ENCODE measurements at places on chromosomes 2 and 18. TPM values are rescaled to one million over a fixed set of nuclear protein-coding genes. Genes with fewer than 3 reads are reported as not detected.

Gene ST6GAL2
- 0.46 TPM for total RNA-seq

Gene C2orf78
- not detected for total RNA-seq

Gene FAM110C
- total RNA-seq, result 6.9 TPM

- H3K4me1 ChIP-seq, result no peaks in the 10 kb centered on the region
- H3K36me3 ChIP-seq, result no peaks in the 10 kb centered on the region
- no peak overlapping the region for H3K4me3 ChIP-seq
- no peaks in the 10 kb centered on the region for H3K27me3 ChIP-seq
- H3K27ac ChIP-seq, result no peak overlapping the region
Observed at GRCh38 chr2:210267698-210268097, 42.5 kb upstream of the ACADL start.

Gene SOCS6
- 6.7 TPM for total RNA-seq

GRCh38 chr2:23801396-23801795 is 125.5 kb downstream of the ATAD2B start:
- DNase-seq, result no peak
- no peaks in the 10 kb centered on the region for H3K27me3 ChIP-seq
- H3K4me1 ChIP-seq, result peaks cover 4% of the 10 kb centered on the region
- H3K36me3 ChIP-seq, result no peaks in the 10 kb centered on the region
- H3K27ac ChIP-seq, result no peak overlapping the region

DNA sequence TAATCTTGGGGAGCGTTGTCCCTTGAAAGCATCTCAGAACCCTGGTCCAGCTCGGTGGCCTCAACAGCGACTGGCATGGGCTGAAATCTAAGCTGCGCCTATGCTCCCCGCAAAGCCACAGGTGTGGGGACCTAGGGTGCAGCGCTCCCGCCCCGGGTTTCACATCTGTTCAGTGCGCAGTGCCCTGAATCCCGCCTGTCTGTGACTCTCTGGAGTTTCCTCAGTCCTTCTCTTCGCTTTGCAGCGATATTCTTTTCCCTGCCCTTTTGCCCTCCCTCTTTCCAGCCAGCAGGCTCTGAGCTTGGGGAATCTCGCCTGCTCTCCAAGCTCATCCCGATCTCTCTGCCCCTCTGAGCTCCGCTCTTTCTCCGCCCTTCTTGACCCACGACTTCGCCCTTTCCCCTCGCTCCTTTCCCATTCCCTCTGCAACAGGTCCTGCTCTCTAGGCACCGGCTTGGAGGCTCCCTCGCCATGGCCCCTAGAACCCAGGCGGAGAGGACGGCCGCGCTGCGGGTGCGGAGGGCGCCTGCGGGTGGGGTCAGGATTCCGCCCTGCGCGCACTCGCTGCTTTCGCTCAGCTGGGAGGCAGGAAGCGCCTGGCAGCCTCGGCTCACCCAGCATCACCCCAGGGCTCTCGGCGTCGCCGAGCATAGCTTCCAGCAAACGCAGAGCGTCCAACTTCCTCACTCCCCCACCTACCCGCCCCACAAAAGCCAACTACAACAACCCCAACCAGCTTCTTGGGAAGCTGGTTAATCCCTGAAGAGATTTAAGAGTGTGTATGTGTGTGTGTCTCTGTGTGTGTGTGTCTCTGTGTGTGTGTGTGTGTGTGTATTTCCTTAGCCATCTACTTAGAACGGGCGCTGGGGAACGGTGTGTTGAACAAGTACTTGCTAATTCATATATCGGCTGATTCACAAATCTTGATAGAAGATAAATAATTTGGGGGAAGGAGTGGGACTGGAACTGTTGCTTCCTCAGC is 1.1 kb downstream of the GRP start:
- H3K36me3 ChIP-seq, result no peaks in the 10 kb centered on the region
- H3K4me3 ChIP-seq, result no peak overlapping the region
- no peaks in the 10 kb centered on the region for H3K27me3 ChIP-seq
- no peaks in the 10 kb centered on the region for H3K4me1 ChIP-seq

DNA sequence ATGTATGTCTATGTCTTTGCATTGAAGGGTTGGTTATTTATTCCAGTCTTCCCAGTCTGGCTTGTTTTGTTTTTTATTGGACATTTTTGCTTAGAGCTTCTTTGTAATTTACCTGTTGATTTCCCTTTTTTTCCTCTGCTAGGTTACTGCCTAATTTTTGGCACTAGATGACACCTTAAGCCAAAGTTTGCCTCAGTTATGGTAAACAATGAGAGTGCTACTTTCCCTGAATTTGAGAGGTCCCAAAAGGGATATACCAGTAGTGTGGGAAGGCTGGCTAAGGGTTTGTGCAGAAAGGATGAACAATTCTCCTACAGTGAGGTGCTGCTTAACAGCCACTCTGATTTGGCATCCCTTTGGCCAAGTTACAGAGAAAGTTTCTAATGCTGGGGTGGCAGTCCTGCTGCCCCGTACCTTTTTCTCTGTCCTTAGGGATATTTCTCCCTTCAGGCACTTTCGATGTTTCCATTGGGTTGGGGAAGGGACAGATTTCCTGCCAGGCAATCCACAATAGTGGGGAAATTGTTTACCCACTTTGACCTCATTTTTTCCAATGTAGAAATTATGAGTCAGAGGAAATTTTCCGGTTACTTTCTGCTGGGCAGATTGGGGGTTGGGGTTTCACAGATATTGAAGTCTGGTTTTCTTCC is 354.9 kb downstream of the PTPRM start:
- no peak overlapping the region for H3K4me3 ChIP-seq
- peaks cover 17% of the 10 kb centered on the region for H3K4me1 ChIP-seq
- H3K27ac ChIP-seq, result no peak overlapping the region
- DNase-seq, result no peak
- no peaks in the 10 kb centered on the region for H3K27me3 ChIP-seq

GRCh38 chr2:222315443-222316121 is 16.8 kb upstream of the PAX3 start:
- no peak for DNase-seq
- H3K27ac ChIP-seq, result no peak overlapping the region
- H3K27me3 ChIP-seq, result peaks cover 3% of the 10 kb centered on the region
- no peak overlapping the region for H3K4me3 ChIP-seq
- no peaks in the 10 kb centered on the region for H3K36me3 ChIP-seq
- H3K4me1 ChIP-seq, result peaks cover 5% of the 10 kb centered on the region

Gene TGOLN2
- 44.0 TPM for total RNA-seq

Gene TNFAIP6
- total RNA-seq, result not detected

Gene SLC19A3
- 1.0 TPM for total RNA-seq

DNA sequence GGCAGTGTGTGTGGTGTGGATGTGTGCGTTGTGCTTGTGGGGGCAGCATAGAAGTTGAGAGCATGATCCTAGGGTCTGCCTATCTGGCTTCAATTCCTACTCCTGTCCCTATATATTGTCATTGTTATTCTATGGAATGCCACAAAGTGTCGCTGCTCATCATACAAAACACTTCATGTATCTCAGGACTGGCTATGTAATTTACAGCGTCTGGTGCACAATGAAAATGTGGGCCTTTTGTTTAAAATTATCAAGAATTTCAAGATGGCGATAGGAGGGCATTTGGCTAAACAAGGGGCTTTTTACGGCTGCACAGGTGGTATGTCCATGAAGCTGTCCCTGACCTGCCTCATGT is 3.4 kb downstream of the SERPINB2 start:
- H3K36me3 ChIP-seq, result no peaks in the 10 kb centered on the region
- no peaks in the 10 kb centered on the region for H3K27me3 ChIP-seq
- H3K4me1 ChIP-seq, result no peaks in the 10 kb centered on the region
- DNase-seq, result no peak
- no peak overlapping the region for H3K4me3 ChIP-seq

DNA sequence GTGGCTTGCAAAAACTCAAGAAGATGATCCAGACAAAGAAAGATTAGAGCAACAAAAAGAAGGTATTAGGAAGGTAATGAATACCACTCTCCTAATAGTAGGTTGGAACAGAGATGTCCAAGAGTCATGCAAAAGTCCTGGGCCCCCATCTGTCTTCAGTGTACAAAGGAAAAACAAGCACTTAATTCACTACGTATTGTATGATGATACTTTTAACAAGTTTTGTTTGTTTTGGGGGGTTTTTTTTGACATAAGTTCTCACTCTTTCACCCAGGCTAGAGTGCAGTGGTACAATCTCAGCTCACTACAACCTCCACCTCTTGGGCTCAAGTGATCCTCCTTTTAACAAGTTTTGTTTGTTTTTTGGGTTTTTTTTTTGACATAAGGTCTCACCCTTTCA is 80.6 kb upstream of the RTN4 start:
- DNase-seq, result no peak
- H3K27me3 ChIP-seq, result no peaks in the 10 kb centered on the region
- no peak overlapping the region for H3K27ac ChIP-seq
- H3K36me3 ChIP-seq, result no peaks in the 10 kb centered on the region

GRCh38 chr2:234671716-234672115 is 174.8 kb upstream of the ARL4C start:
- no peaks in the 10 kb centered on the region for H3K36me3 ChIP-seq
- no peaks in the 10 kb centered on the region for H3K27me3 ChIP-seq
- no peak overlapping the region for H3K27ac ChIP-seq
- no peaks in the 10 kb centered on the region for H3K4me1 ChIP-seq
- peak; percentile 57 for DNase-seq

DNA sequence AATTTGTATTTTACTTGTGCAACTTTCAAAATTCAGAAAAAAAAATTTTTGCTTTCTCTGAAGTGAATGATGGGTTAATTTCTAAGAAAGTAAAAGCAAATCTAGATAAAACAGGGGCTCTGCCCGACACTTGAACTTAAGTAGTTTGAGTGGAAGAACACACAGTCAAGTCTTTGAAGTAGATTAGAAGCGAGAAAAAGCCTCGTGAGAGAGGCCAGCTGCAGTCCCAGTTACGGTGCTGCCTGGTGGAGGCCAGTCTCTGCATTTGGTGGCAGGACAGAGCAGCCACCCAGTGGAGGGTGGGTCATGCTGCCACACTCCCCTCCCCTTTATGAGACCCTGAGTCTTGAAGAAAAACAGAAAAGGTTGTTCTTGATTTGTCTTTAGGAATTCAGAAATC is 81.8 kb downstream of the INPP5D start:
- H3K36me3 ChIP-seq, result no peaks in the 10 kb centered on the region
- DNase-seq, result no peak
- no peaks in the 10 kb centered on the region for H3K27me3 ChIP-seq
- no peak overlapping the region for H3K27ac ChIP-seq

Gene ABCG5
- total RNA-seq, result not detected

Gene SOWAHC
- total RNA-seq, result 2.9 TPM

DNA sequence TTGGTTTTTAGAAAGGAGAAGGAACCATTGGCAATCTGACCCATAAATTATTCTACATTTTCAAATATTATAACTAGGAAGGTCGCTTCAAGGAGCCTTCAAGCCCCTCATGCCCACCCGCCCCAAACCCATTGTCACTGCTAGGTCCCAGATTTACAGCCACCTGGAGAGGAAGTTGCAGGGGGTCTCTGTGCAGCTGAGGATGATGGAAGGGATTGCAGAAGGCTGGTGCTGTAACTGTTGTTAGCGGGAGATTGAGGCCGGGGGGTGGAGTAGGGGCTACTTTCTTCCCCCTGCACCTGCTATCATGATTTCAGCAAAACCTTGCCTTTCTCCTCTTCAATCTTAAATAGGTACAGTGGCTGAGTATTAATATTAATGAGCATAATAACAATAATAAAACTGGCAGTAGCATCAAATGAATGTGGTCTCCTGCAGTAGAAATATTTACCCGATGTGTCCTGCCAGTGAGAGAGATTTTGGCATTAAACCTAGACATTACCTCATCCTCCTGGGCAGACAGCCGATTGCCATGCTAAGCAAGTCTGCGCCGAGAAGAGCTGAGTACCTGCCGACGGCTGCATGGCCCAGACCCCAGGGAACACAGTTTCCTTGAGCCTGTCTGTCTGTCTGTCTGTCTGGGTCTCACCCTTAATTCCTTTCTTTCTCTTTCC is 225.4 kb downstream of the FAM210A start:
- no peaks in the 10 kb centered on the region for H3K27me3 ChIP-seq
- DNase-seq, result peak; percentile 75
- no peak overlapping the region for H3K4me3 ChIP-seq
- H3K27ac ChIP-seq, result peak overlapping the region; percentile 82
- peaks cover 4% of the 10 kb centered on the region for H3K4me1 ChIP-seq
- no peaks in the 10 kb centered on the region for H3K36me3 ChIP-seq

DNA sequence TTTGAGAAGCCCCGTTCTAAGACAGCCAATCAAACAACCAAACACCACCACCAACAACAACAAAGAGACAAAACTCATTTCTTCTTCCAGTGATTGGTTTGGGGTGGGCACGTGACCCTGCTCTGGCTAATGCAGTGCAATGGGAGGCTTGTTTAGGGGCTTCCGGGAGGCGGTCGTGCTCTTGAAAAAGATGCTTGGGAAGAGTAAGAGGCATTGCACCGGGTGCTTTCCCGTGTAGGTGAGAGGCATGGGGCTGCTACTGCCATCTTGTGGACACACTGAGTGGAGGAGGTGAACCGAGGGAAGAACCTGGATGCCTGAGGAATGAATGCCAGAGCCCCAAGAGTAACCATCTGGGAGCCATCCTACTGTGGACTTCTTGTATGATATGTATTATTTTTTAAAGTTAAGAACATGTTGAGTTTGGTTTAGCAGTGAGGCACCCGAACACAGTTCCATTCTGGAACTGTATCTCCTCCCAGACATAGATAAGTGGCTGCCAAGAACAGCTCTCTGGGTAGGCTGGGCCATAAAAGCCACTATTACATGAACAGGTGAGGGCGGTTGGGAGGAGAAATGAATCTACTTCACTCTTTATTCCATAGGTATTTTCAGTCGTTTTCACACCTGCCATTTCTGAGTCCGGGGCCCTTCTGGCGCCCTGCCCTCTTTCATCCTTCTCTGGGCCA is 19.1 kb upstream of the ARHGAP25 start:
- H3K27ac ChIP-seq, result no peak overlapping the region
- peak; percentile 64 for DNase-seq
- no peak overlapping the region for H3K4me3 ChIP-seq
- no peaks in the 10 kb centered on the region for H3K36me3 ChIP-seq
- H3K27me3 ChIP-seq, result no peaks in the 10 kb centered on the region
- H3K4me1 ChIP-seq, result no peaks in the 10 kb centered on the region

- no peak for DNase-seq
- no peaks in the 10 kb centered on the region for H3K27me3 ChIP-seq
- no peak overlapping the region for H3K4me3 ChIP-seq
- H3K27ac ChIP-seq, result no peak overlapping the region
- no peaks in the 10 kb centered on the region for H3K36me3 ChIP-seq
Observed at GRCh38 chr2:99698896-99699295, 209.1 kb upstream of the REV1 start.

GRCh38 chr2:224807153-224807964 is 91.2 kb upstream of the CCDC195 start:
- no peaks in the 10 kb centered on the region for H3K36me3 ChIP-seq
- no peak for DNase-seq

DNA sequence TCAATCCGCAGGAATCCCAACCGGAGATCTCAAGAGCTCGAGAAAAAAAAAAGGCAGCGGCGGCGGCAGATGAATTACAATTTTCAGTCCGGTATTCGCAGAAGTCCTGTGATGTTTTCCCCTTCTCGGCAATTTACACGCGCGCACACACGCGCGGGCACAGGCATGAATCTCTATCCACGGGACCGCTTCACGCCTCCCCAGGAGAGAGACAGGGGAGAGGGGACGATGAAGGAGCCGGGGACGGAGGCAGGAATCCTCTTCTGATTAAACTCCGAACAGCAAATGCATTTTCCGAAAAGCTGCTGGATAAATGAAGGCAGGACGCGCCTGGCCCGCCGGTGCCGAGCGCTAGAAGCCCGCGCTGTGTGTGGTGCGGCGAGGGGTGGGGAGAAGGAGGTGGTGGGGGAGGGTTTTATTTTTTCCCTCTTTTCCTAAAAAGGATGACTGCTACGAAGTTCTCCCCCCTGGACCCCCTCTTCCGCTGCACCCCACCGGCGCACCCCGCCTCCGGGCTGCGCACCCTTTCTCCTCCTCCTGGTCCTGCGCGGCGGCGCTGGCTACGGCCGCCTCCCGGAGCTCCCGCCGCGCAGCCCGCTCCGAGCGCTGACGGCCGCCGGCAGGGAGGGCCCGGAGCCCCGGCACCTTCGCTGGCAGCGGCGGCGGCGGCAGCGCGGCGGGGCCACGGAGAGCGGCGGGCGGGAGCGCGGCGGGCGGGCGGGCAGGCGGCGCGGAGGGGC is at the start of gene BCL2:
TSS of gene BCL2 (minus strand) at position 387 of the 740 bp plus-strand sequence.
- no peaks in the 10 kb centered on the region for H3K36me3 ChIP-seq
- peak within 1 kb of the TSS; percentile 76 for H3K27ac ChIP-seq
- DNase-seq, result no peak
- H3K4me3 ChIP-seq, result peak within 1 kb of the TSS; percentile 67
- H3K4me1 ChIP-seq, result peaks cover 7% of the 10 kb centered on the region

Data from pancreas (tissue), 10 donors.